ENCODE measurements at places on chromosomes 7 and 10.

DNA sequence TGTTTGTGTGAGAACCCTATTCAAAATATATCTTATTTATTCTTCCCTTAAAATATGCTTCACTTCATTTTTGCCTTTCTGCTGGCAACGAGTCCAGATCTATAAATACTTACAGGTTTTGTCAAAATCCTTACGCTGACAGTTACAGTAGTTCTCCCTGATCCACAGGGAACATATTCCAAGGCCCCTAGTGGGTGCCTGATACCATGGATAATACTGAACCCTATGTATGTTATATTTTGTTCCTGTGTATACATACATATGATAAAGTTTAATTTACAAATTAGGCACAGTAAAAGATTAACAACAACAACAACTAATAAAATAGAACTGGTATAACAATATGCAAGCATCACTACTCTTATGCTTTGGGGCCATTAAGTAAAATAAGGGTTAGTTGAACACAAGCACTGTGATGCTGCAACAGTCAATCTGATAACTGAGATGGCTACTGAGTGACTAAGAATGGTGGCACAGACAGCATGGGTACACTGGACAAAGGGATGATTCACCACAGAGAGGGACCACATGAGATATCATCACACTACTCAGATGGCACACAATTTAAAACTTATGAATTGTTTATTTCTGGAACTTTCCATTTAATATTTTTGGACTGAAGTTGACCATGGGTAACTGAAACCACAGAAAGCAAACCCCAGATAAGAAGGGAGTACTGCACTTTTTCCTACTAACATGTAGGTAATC is 29.4 kb upstream of the PCGF5 start:
- no peak for DNase-seq

DNA sequence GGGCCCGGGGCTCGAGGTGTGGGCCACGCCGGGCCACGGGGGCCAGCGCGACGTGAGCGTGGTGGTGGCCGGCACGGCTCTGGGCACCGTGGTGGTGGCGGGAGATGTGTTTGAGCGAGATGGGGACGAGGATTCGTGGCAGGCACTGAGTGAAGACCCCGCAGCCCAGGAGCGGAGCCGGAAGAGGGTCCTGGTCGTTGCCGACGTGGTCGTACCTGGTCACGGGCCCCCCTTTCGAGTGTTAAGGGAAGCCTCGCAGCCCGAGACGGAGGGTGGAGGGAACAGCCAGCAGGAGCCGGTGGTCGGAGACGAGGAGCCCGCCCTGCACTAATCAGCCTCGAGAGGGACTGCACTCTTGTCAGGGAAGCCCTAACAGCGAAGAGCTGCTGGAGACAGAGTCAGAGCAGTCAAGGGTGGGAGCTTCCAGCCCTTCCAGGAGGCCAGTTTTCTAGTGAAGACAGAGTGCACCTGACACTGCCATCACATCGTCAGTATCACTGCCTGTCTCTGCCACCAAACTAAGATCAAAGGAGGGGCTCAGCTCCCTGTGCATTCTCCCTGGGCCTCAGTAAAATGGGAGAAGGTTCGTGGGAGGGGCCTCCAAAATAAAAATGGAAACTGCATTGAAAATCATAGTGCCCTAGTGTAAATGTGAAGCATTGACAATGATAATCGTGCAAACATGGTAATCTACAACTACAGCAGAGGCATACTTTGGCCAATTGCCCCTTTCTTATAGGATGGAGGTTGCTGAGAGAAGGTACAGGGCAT is 1.3 kb downstream of the MBLAC1 start:
- peak; percentile 16 for DNase-seq

DNA sequence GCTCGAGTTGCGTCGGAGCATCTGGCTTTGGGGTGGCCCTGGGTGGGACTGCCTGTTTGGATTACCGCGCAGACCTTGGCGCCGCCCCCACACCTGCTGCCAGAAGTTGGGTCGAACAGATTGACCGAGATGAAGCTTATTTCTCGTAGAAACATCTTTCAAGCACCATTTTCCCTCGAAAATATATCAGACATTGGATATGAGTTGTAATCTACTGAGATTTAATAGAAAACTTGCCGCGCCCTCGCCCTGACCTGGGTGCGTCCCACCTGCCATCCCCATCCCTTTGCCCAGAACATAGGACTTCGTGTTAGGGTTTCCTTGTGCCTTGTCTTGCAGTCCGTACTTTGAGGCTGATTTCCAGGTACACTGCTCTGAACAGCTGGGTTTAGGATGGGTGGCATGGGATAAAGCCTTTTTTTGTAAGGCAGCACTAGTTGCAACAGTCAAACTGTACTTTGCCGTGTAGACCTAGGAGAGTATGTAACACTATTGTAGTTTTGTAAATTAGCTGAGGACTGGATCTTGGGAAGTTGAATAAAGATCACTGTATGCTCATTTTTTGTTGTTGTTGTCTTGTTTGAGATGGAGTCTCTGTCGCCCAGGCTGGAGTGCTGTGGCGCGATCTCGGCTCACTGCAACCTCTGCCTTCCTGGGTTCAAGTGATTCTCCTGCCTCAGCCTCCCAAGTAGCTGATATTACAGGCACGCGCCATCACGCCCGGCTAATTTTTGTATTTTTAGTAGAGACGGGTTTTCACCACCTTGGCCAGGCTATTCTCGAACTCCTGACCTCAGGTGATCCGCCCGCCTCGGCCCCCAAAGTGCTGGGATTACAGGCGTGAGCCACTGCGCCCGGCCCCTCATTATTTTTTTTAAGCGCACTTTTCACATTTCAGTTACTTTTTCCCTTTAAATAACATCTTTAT is 978 bp downstream of the OGDH start:
- DNase-seq = no peak

- no peak for DNase-seq
Observed at GRCh38 chr10:100805543-100806355, 60.4 kb downstream of the PAX2 start.

- no peak for DNase-seq
Observed at GRCh38 chr10:72029414-72029813, 58.9 kb downstream of the SPOCK2 start.

GRCh38 chr7:90261441-90261840 is 16.5 kb downstream of the CFAP69 start:
- no peak for DNase-seq

DNA sequence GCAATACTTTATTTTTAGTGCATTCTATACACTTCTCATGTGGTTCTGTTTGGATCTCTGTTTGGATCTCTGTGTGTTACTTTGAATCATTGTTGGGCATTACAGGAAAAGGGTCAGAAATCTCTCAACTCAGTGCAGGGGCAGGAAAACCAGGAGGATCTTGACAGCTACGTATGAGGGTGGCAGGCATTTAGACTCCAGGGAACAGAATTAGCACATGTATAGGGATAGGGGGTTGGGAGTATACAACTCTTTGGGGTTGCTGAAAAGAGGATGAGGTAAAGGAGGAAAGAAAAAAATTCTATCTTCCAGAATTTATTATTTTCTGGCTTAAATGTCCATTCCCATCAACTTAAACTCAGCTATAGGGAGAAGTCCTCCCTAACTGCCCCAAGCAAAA is 59.4 kb upstream of the MKI67 start:
- no peak for DNase-seq

GRCh38 chr10:13709931-13710650 is 123.3 kb downstream of the PRPF18 start:
- DNase-seq = no peak

GRCh38 chr7:22251281-22251680 is 105.7 kb downstream of the RAPGEF5 start:
- no peak for DNase-seq

DNA sequence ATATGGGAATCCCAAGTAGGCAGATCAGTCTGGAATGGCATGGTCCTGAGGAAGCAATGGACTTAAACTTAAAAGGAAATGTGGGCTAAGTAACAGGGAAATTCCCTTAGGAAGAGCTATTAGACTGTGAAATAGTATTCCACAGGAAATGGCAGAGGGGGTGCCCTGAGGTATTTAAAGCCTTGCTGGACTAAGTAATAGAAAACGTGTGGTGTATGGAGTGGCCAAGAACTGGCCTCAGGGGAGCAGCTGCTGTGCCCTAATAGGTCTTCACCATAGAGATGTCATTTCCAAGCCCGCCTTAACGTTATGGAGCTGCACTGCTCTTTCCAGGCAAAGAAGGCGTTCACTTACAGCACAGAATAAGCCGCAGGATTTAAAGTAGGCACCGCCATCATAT is 365.2 kb upstream of the ZMIZ1 start:
- DNase-seq = no peak

DNA sequence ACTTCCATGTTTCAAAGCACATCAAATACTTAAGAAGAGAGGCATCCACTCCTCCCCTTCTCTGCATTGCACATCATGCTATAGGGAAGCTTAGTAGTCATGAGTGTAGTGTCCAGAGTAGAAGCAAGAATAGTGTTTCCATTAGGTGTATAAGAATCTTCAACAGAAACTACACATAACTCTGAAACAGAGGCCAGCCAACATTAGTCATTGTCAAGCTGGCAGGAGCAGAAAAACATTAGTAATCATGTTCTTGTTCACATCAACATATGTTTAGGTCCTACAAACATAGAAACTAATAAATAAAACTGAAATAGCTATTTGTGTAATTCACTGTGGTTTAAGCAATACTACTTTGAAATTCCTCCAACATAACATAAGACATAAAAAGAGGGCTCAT is 370.2 kb downstream of the PPP1R3A start:
- DNase-seq = no peak
